ENCODE measurements at places on chromosomes 12 and 14.

DNA sequence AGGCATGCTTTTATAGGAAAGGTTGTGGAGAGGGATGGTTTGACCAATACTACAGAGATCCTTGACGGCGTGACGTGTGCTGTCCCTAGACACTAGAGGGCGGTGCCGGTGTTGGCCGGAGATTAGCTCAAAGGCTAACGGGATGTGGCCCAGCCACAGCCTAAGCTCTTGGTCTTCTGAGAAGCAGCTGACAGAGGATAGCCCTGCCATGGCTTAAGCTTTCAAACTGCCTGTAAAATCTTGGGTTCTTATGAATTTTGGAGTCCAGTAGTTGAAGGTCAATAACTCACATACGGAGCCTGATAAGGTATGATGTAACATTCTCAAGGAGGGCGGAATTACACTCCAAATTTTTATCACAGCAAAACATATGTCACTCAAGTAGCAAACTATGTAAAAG is 515.7 kb upstream of the ATXN7L3B start:
- no peak for DNase-seq

- DNase-seq = no peak
These were observed 4.9 kb downstream of the PRICKLE1 start for GRCh38 chr12:42584651-42585111.

DNA sequence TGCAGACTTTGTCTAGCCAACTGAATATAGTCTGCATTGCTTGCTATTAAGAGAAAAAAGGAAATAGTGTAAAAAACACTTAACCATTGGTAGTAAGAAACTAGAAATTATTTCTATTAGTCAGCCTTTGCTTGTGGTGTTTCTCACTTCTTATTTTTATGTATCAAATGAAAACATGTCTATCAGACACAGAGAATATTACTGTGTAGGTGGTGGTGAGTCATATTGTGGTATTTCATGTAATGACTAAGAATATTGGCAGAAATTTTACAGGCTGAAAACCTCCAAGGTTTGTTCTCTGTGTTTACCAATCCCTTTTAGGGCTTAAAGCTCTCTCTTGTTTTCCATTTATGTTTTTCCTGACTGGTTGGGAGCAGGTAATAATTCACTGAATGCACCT is 87.2 kb downstream of the DAAM1 start:
- DNase-seq = no peak

GRCh38 chr12:111352296-111352993 is 16.4 kb downstream of the PHETA1 start:
- DNase-seq = no peak

DNA sequence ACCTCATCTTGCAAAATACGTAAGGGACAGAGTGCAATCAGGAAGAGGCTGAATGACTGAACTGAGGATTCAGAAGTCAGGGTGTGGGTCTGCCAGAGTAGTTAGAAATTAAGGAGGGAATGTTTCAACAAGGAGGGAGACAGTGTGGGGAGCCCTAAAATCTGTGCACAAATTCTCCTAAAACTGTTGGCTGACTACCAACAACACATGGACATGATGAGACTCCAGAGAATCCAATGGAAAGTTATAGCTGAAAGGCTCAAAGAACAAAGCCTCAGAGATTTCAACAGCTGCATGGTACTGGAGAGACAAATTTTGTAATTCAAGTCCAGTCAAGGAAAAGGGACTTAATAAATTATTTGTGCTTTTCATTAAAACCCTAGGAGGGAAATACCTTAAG is 36.1 kb upstream of the NEDD1 start:
- no peak for DNase-seq

DNA sequence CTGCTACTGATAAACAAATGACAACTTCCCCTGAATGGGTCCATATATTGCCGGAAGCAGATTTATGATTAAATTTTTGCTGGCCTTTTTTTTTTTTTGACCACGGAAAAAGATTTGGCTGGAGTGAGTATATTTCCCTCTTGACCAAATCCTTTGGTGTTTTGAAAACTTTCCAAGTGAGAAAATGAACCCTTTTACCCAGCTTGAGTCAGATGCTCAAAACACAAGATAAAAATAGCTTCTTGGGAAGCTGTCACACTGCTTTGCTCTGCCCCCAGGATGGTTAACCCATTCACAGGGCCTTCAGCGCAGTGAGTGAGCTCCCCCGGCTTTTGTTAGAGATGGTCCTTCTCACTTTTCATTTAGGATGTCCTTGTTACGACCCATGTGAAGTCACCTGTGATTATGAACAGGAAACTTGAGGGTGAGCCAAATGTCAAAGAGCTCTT is 224.3 kb downstream of the PELI2 start:
- DNase-seq = no peak

- DNase-seq = no peak
These were observed 16.7 kb upstream of the RNU6-7 start for GRCh38 chr14:32185097-32185496.

- no peak for DNase-seq
These were observed 454.4 kb downstream of the FUT8 start for GRCh38 chr14:65866886-65867285.

DNA sequence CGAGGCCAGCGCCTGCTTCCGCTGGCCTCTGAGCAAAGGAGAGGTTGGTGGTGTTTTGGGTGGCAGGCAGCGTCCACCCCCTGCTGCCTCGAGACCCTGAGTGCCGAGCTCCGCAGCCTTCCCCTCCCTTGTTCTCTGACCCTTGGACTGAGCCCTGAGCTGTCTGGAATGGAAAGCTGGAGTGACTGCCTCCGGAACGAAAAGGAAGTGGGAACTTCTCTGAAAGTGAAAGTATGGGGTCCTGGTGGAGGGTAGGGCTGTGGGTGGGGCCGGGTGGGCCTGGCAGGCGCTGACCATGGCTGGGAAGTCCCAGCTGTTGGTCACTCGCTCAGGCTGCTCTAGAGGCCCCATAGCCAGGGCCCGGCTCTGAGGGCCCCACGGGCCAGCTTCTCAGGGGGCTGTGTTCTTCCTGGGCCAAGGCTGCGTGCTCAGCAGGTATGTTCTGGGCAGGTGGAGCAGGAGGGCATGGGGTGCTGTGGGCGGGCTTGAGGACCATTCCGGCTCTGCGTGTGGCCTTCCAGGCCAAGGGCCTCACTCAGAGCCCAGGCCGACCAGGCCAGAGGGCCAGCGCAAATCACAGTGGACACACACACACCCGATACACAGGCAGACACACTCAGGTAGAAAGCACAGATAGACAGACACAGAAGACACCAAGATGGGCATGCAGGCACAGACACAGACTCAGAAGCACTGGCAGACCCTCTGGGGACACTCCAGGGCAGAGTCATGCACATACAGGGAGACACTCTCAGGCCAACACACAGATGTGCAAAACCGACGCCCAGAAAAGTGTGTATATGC is at the start of gene EXOC3L4:
TSS of gene EXOC3L4 (plus strand) at position 320 of the 804 bp plus-strand sequence. CDS start 5,495 bp downstream, outside the sequence.
- DNase-seq = no peak

DNA sequence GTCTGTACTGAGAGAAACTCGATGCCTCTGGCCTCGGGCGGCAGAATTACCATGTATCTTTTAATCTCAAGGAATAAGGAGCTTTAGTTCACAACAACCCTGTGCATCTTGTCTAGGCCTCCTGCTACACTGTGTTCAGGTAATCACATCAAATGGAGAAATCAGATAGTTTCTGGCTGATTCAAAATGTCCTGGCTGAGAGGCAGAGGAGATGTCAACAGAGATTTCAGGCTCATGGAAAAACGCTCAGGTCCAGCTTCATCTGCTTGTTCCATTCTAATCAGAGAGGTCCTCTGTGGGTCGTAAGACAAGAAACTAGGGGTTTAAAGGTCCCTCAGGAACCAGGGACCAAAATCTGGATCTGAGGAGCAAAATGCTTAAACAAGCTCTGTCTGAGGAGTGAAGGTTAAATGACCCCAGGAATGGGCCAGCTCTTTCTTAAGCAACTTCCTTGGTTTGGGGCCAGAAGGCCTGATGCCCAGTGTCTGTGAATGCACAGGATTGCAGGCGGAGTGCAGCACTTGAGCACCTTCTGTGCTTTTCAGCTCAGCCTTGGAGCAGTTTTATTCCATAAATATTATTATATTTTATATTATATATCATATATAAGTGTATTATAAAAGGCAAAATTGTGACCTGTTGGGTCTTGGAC is 170.2 kb upstream of the PRICKLE1 start:
- no peak for DNase-seq

GRCh38 chr14:95189367-95190132 is 32.2 kb upstream of the DICER1 start:
- DNase-seq = no peak

DNA sequence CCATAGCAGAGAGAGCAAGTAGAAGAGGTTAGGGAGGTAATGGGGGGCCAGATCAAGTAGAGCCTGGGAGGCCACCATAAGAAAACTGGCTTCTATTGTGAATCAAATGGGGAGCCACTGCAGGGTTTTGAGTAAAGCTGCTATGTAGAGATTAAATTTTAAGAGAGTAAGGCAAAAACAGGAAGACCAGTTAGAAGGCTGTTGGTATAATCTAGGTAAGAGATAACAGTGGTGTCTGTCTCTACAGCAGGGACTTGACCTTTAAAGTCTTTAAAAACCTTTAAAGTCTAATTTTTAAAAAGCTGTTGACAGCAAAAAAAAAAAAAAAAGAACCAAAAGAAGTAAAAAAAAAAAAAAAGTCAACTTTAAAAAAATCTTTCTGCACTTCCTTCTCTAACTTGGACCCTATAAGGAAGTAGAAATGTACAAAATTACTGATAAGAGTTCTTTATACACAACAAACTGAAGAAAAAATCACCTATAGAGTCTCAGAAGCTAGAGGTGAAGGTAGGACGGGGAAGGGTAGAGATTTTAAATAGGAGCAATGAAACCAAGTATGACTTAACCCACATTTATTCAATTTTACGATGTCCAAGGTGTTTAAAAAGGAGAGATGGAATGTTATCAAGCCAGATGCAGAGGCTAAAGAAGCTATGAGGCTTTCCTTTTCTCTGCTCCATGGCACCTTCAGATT is 26.1 kb downstream of the SGPP1 start:
- no peak for DNase-seq

GRCh38 chr12:102061096-102061559 is 663 bp downstream of the WASHC3 start:
- DNase-seq = no peak

- DNase-seq = no peak
These were observed 133.1 kb downstream of the ANO6 start for GRCh38 chr12:45348986-45349385.

DNA sequence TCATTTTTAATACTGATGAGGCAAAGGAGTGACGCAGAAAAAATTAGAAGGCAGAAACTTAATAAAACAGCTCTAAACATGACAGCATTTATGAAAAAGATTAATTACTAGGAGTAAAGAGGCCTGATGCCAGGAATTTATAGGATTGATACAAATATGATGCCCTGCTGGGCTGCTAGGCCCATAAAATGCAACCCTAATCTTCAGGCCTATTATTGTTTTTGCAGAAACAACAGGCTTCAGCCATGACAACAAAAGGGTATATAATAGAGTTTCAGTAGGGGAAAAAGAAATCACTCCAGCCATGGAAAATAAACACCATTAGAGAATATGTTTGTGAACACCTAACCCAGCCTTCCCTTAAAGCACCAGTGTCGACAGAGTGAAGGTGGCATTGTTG is 50.6 kb downstream of the OTX2 start:
- no peak for DNase-seq

GRCh38 chr12:96720363-96720705 is 186.7 kb upstream of the NEDD1 start:
- DNase-seq = no peak

GRCh38 chr12:120132054-120132836 is 15.7 kb upstream of the RAB35 start:
- DNase-seq = no peak

Data from activated CD8-positive, alpha-beta memory T cell treated with anti-CD3 and anti-CD28 coated beads for 1 hour (primary cell).